ENCODE measurements at places on chromosomes 1 and 21.

DNA sequence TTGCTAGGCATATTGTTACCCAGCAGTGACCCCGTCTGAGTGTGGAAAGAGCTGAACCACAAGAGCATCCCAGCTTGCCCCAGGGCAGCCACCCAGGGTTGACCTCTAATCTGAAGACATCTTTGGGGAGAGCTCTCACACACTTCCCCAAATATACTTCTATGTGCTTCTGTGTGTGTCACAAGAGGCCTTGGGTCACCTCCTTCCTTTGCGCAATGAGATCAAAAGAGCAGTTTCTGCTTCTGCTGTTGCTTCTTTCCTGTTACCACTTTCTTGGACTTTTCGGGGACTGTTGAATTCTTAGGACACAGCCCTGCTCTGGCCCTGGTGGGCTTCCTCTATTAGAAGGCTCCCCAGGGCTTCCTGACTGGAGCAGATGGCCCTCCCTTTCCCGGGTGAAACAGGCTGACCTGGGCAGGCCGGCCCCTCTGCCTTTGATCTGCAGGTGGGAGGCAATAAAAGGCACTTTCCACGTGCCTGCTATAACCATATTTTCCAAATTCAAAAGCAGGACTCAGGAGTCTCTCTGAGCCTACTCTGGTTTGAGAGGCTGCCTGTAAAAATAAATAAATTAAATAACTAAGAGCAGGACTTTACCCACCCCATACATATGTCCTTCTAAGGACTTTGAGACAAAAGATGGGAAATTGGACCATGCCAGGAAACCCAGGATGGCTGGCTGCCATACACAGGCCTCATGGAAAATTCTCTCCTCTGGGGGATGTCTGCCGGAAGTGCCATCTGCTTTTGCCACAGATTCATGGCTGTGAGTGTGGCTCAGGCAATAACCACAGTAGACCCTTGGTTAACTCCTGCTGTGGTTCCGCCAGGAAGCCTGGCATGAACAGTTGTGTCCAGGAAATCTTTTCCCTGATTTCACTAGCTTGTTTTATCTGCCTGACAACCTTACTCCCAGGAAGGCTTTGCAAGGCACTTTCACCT, 28.3 kb upstream of the RCSD1 start:
- no peak for DNase-seq

- DNase-seq: no peak
These were observed 117.6 kb downstream of the WDR3 start for GRCh38 chr1:118047006-118047649.

- no peak for DNase-seq
These were observed 1208.5 kb upstream of the ADGRL4 start for GRCh38 chr1:80214888-80215540.

DNA sequence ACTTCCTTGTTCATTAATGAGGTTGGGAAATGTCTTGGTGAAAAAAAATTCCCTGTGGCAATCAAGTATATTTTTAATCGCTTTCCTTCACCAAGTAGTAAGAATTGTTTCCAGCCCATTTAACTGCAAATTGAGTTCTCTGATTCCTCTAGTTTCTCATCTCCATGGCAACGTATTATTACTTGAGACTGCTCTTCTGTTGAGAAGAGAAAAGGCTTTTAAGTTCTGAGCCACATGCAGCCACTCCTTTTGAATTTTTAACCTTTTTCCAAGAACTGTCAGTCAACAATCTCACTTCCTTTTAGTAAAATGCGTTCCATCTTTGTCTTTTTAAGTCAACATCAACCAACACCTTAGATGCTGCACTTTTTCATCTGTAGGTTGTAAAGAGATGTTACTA, 75.7 kb upstream of the KIAA1614 start:
- DNase-seq: no peak

- DNase-seq: no peak
These were observed 91.1 kb downstream of the SSBP3 start for GRCh38 chr1:54315099-54315498.

- no peak for DNase-seq
These were observed 8.3 kb downstream of the XCL2 start for GRCh38 chr1:168535536-168535935.

DNA sequence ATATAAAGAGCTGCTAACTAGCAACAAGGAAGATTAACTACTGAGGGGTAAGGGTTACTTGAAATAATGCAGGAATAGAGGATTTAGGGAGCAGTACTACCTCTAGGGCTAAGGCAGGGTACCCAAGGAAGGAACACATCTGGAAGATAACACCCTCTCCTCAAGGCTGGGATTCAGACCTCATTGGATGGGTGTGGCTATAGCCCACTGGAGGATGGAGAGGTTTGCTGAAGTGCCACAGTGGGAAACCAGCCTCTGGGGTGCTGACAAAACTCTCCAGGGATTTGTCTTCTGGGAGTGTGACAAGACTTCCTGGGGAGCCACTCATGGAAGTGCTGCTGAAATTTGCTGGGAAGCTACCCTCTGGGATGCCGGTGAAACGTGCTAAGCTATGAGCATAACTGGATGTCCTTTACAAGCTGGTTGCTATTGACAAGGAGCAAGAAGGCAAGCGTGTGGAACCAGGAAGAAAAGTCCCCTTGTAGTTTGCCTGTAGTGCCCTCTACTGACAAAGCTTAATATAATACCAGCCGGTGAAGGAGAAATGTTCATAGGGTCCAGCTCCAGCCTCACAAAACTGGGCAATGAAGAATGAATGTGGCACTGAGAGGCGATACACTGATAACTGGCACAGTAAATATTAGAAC, 122.8 kb upstream of the USP24 start:
- DNase-seq: no peak
